ENCODE measurements at places on chromosomes 5 and 9.

GRCh38 chr9:133701321-133701980 is 36.7 kb downstream of the SARDH start:
- no peak for DNase-seq

DNA sequence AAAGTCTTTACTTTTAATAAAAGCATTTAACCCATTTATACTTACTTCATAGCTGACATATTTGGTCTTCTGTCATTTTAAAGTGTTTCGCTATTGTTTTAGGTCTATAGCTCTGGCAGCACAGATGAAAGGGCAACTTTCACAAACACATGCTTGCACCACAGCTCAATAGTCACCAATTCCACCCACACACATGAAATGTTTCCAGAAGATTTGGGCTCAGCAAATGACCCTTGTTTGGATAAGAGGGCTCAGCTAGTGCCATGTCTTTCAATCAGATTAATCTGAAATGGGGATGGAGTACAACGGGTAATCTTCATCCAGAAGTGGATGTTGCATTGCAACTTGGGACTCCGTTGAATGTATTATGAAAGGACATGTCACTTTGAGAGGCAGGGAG is 176.0 kb downstream of the FGF18 start:
- DNase-seq: no peak

- no peak for DNase-seq
Measured at GRCh38 chr5:72093217-72093616, 14.1 kb upstream of the MAP1B start.

GRCh38 chr5:1239505-1240251 is 14.5 kb downstream of the SLC6A18 start:
- DNase-seq: no peak

GRCh38 chr5:73436535-73437100 is 12.0 kb downstream of the FOXD1 start:
- no peak for DNase-seq

GRCh38 chr5:166068547-166069335 is 2222.7 kb upstream of the WWC1 start:
- no peak for DNase-seq

- DNase-seq: no peak
Measured at GRCh38 chr9:15249042-15249818, 57.8 kb downstream of the TTC39B start.

DNA sequence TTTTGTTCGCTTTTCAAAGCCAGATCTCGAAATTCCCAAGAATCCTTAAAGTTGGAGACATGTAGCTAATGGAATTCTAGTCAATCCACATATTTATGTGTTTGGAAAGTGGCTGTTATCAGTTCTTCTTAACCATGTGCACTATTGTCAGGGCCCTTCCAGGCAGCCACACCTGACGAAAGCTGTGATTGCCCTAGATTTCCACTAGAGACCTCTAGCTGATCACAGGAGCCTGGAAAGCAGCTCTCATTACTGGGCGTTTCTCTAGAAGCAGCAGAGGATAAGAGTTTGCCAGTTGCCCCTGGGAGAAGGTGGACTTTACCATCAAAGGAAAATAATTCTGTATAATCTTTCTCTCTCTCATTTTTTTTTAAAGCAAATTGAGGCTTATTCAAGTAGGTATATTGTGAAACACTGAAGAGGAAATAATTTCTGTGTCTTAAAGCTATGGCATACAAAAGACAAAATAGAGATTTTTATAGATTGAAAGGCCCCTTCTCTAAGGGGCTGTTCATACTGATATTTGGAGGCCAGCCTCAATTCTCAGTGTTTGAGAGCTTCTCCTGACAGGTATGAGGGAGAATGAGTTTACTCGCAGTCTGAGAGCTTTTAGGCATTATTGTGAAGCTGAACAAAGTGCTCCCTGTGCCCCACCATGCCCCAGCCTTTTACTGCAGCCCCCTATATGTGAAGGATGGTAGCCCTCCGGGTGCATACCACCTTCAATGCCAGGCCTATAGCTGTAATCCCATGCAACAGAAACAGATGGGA is 405.4 kb upstream of the ACTBL2 start:
- DNase-seq: no peak

- no peak for DNase-seq
Measured at GRCh38 chr9:89802781-89803355, 198.1 kb downstream of the GADD45G start.

- no peak for DNase-seq
Measured at GRCh38 chr5:33852319-33852718, 39.5 kb downstream of the ADAMTS12 start.

- DNase-seq: no peak
Measured at GRCh38 chr5:58348996-58349728, 110.7 kb downstream of the PLK2 start.

GRCh38 chr5:102946971-102947370 is 173.0 kb downstream of the GIN1 start:
- no peak for DNase-seq

DNA sequence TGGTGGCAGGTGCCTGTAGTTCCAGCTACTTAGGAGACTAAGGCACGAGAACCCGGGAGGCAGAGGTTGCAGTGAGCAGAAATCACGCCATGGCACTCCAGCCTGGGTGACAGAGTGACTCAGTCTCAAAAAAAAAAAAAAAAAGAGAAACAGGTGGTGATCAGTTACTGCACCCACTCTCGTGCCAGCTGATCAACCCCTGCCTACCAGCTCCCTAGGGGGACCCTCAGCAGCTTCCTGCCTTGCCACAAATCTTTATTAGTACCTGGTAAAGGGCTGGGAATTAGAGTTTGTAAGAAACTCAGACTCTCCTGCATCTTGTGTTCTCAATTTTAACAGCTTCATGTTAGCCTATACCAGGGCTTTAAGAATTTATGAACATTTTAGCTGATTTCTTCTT is 914.9 kb downstream of the EFNA5 start:
- no peak for DNase-seq
